ENCODE measurements at places on chromosomes 12 and 14.

GRCh38 chr12:103626498-103626897, 39.4 kb downstream of the STAB2 start:
- DNase-seq = no peak

- peak; percentile 50 for DNase-seq
Measured at GRCh38 chr12:102172436-102172835, 25.2 kb downstream of the PMCH start.

DNA sequence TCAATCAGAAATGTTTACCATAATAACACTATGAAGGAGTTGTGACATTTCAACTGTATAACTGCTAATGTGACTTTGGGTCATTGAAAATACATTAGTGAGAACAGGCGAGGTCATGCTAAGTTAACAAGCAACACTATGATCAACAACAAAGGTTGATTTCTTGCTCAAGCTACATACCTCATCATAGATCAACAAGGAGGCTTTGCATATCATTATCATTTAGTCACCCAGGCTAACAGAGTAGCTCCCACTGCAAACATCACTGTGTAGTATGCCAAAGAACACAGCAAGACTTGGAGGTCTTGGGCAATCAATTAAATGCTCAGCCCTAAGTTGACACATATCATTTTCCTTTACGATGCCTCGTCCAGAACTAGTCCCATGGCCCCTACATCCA, 212.5 kb downstream of the NOVA1 start:
- no peak for DNase-seq

DNA sequence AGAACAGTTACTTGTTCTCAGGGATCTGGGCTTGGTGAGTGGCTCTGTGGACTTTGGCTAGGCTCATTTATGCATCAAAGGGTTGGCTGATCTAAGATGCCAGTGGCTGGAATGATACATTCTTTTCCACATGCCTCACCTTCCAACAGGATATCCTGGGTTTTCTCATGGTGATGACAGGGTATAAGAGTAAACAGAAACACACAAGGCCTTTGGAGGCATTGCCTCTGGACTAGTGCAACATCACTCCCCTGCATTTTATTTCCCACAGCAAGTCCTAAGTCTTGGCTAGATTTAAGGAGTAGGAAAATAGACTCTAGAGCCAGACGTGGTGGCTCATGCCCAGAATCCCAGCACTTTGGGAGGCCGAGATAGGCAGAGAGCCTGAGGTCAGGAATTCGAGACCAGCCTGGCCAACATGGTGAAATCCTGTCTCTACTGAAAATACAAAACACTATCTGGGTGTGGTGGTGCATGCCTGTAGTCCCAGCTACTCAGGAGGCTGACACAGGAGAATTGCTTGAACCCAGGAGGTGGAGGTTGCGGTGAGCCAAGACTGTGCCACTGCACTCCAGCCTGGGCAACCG, 47.9 kb downstream of the RPH3A start:
- peak; percentile 81 for DNase-seq

DNA sequence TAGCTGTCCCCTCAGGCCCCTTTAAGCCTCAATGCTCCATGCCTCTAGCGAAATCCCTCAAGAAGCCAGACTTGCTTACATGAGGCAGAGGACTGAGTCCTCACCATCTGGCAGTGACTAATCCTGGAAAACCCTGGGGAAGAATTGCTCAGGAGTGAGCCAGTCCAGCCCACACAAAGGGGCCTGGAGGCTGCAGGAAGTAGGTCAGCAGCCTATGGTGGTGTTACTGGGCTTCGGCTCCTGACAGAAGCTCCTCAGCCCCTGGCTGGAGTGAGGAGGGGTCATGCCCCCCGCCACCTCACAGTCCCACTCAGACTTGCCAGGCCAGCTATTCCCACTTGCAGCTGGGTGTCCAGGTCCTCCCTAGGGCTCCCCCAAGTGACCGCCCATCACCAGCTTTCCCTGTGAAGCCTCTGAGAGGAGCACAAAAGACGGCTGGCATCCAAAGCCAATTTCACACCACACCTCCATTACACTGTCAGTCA, 250.5 kb downstream of the DPF3 start:
- peak; percentile 91 for DNase-seq

GRCh38 chr12:122079532-122080081, 1.1 kb downstream of the MLXIP start:
- DNase-seq = no peak

- no peak for DNase-seq
Measured at GRCh38 chr14:87617079-87617478, 375.9 kb downstream of the GALC start.

- no peak for DNase-seq
Measured at GRCh38 chr14:105859717-105860614, 333.6 kb downstream of the TMEM121 start.

- DNase-seq = no peak
Measured at GRCh38 chr12:122852336-122853275, 17.3 kb downstream of the HIP1R start.

GRCh38 chr12:93460003-93460402, 7.3 kb upstream of the MRPL42 start:
- no peak for DNase-seq

GRCh38 chr12:52675301-52675701, 4.9 kb downstream of the KRT1 start:
- no peak for DNase-seq

- no peak for DNase-seq
Measured at GRCh38 chr14:72970058-72970630, 43.9 kb downstream of the DCAF4 start.

GRCh38 chr14:71467361-71467811, 464.8 kb upstream of the RGS6 start:
- DNase-seq = no peak

DNA sequence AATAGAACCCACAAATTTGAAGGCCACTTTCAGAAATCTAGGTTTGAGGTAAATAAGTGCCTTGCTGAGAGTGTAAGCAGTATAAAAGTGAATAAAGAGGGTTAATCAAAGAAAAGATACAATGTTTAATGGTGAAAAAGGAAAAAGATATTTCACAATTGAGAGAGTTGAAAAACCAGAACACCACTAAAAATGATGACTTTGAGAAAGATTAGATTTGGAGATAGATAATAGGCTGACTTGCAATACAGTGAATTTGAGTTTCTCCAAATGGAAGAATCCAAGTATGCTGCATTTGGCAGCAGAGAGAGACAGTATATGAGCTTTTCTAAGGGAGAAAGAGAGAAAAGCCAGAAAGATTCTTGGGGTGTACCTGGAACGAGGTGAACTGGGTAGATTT, 2.2 kb downstream of the DENR start:
- DNase-seq = no peak

- no peak for DNase-seq
Measured at GRCh38 chr12:57614178-57614947, 3.1 kb downstream of the ARHGEF25 start.

GRCh38 chr12:132140918-132141841, 2.9 kb downstream of the DDX51 start:
- no peak for DNase-seq

GRCh38 chr12:80175307-80175930, 76.1 kb downstream of the OTOGL start:
- DNase-seq = no peak

GRCh38 chr12:3398196-3398789, 92.7 kb upstream of the PRMT8 start:
- no peak for DNase-seq

DNA sequence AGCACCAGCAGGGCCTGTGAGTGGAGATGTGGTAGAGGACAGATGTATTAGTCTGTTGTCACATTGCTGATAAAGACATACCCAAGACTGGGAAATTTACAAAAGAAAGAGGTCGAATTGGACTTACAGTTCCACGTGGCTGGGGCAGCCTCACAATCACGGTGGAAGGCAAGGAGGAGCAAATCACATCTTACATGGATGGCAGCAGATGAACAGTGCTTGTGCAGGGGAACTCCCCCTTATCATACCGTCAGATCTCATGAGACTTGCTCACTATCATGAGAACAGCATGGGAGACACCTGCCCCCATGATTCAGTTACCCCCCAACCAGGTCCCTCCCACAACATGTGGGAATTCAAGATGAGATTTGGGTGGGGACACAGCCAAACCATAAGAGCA, 361.9 kb downstream of the VRK1 start:
- no peak for DNase-seq

DNA sequence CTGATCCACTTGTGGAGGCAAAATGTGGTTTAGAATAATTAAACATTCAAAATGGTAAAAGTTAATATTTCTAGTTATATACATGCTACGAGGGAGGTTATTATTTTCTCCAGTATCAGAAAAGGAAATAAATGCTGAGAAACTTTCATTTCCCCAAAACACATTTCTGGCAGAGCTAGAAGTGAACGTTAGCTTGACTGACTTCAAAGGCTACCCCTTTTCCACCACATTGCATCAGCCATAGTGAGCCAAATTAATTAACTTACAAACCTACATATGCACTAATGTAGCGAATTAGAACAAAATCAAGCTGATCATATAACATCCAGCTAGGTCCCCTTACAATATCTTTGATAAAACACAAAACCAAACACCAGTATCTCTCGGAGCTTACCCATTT, 49.3 kb upstream of the RERGL start:
- DNase-seq = no peak

- no peak for DNase-seq
Measured at GRCh38 chr12:87795555-87795954, 233.6 kb downstream of the C12orf50 start.

DNA sequence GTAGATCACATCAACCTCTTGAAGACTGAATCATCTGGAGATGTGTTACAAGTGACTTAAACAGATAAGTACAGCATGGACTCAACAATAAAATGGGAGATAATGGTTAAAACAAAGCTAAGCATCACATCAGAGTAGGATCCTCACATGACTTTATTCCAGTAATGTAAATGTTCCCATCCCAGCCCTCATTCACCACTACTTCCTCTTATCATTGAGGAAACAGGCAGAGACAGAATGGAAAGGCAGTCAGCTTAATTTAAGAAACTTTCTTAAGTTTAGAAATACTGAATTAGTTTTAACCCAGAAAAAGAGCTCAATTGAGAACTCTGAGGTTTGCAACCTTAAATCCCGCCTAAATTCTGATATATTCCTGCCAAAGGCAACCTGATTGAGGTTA, 1.2 kb upstream of the ALG10 start:
- no peak for DNase-seq

DNA sequence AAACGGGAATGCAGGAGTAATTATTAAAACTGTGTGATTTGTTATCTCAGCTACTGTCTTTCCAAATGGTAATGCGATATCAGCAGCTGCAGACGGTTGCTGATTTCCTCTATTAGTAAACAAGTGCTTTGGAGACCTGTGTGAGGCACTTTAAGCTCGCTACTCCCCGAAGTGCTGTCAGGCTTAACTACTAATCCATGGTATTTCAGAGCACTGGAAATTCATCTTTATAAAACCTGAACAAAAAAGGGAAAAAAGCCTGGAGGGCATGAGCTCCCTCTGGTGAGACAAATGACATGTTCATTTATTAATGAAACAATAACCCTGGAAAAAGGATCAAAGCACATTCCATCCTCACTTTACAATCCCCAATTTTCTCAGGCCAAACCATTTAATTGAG, 143.6 kb upstream of the OTX2 start:
- DNase-seq = no peak

- DNase-seq = peak; percentile 33
Measured at GRCh38 chr12:538731-539539, 79.2 kb downstream of the B4GALNT3 start.

DNA sequence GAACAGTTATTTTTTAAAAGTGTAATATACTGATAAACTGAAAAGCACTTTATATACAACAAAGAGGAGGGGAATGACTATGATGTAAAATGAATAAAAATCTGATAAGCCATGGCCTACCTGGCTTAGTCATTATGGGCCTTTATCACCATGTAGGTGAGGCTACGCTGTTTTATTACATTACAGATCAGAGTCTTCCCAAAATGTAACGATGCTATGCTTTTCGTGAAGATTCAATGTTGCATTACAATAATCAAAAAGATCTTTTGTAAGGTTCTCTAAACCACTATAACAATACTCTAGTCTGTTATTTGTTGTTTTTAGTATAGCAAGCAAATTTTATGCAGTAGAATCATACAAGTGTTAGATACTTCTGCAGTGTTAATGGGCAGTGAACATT, 34.2 kb downstream of the ARID4A start:
- no peak for DNase-seq

DNA sequence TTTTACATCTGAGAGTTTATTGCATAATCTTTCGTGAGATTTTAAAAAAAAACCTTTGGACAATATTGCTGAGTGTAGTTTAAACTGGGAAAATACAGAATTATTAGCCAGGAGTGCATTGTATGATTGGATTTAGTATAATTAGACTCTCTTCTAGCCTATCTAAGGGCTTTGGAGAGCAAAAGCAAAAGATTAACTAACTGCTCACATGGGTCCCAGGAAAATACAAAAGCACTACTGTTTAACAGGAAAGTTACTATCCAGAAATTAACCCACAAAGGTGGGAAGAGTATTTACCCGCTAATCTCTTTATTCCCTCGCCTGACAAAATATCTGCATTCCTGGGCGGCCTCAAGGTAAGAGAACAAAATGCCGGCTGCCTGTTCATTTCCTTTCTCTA, 309.5 kb downstream of the ATXN7L3B start:
- DNase-seq = no peak

DNA sequence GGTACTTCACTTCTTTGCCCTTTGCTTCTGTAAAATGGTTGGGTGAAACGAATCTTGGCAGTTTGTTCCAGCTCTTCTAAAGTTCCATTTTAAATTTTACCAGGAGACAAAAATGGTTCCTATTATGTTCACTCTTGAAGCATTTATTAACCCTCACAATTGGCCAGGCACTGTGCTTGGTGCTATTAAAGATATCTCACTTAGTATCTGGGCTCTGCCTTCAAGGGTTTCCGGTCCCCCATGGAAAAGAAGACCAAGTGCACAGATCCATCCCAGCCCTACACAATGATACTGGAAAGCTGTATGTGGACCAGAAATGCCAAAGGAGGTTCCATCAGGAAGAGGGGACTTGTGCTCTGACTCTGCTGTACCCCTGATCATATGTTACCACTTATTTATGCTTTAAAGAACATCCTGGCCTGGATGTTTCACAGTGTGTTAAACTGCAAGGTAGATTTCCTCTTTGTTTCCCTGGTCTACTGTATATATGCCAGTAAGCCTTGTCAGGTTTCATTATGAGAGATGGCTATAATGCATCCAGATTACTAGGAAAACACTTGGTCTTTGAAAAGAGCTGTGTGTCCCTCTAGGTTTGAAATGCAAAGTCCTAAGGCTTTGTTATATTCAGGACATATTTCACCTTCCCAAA, 154.8 kb downstream of the PRKCH start:
- DNase-seq = no peak

DNA sequence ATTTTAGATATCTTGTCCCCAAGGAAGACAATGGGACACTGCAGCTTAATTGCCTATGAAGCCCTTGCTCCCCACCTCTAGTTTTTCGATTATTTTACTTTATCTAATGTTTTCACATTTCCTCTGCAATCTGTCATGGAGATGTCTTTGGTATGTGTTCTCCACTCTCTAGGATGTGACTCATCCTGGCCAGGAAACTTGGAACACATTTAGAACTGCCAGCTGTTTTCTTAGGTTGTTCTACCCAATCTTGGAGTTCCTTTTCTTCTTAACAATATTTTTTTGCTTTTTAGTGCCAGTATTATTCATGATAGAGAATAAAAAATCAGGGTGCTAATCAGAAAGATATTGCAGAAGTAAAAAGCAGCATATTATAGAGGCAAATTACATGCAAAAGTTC, 101.7 kb upstream of the CLEC14A start:
- peak; percentile 92 for DNase-seq
